ENCODE measurements at places on chromosomes 12 and 14.
A peak's percentile ranks its signal among the peaks of the same experiment; 100 is the strongest.

DNA sequence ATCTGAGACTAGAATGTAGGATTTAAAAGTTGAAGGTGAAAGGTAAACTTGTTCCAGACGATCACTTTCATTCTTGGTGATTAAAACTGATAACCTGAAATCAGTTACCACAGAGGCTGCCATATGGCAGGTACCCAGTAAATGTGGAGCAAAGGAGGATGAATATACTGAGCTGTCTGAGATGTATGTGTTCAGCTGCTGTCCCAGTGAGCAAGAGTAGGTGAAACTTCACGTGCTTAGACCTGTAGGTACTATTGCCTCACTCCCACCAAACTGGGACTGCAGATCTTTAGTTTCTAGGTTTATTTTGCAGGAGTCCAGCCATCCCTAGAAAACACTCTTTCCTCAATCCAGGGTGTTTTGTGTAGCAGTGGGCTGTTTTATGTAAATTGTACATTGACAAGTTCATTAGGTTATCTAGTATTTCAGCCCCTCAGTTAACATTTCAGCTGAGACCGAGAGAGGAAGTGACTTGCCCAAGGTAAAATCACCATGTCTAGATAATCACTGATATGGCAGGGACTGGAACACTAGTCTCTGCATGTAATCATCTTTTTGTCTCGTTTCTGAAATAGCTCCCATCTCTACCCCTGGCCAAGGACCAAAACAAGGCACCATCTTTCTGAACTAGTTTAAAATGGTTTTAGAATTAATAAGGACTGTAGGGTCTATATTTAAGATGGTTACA, 62.7 kb downstream of the ATG14 start:
- no peak for DNase-seq

DNA sequence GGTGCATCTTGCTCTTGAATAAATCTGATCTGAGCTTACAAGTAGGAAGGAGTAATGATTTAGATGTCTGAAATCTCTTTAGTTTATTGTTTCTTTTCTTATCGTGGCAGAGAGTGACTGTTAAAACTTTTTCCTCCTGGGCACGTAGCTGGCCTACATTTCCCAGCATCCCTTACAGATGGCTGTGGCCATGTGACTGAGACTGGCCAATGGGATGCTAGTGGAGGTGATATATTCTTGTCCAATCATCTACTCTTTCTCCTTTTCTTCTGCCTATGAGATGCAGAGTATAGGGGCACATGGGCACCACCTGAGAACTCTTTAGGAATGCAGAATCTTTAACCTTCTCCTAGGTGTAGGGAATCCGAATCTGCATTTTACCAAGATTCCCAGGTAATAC, 237.3 kb downstream of the RGS6 start:
- no peak for DNase-seq

- DNase-seq, result no peak
Observed at GRCh38 chr12:78167510-78167909, 336.8 kb downstream of the NAV3 start.

- DNase-seq, result peak; percentile 90
Observed at GRCh38 chr12:4269279-4269991, 4.1 kb upstream of the CCND2 start.

- no peak for DNase-seq
Observed at GRCh38 chr12:87775784-87776183, 253.4 kb downstream of the C12orf50 start.
